Colonic mucosa (tissue), 4 donors: ENCODE measurements at places on chromosomes 1 and 21. TPM values are rescaled to one million over a fixed set of nuclear protein-coding genes. Genes with fewer than 3 reads are reported as not detected.

Gene CADM3
- 2.7 TPM for total RNA-seq

GRCh38 chr1:67947114-67947513 lies 103.3 kb downstream of the DIRAS3 start:
- DNase-seq, result no peak

- peak; percentile 9 for DNase-seq
Measured at GRCh38 chr1:151995774-151996173, 2.1 kb upstream of the S100A10 start.

Gene SPRR1A
- total RNA-seq, result not detected

Gene VASH2
- 0.48 TPM for total RNA-seq

Gene SLC45A1
- total RNA-seq, result 0.27 TPM
